ENCODE measurements at places on chromosomes 4 and X. TPM values are rescaled to one million over a fixed set of nuclear protein-coding genes. Genes with fewer than 3 reads are reported as not detected.

APBB2 gene
- total RNA-seq, result 39.6 TPM

GC gene
- total RNA-seq, result not detected

CSAG3 gene
- not detected for total RNA-seq

FGFBP2 gene
- total RNA-seq, result not detected

KLKB1 gene
- 21.8 TPM for total RNA-seq

VEGFC gene
- total RNA-seq, result 0.46 TPM

GYG2 gene
- 95.9 TPM for total RNA-seq
